ENCODE measurements at places on chromosomes 11 and 22.

GRCh38 chr11:67534070-67534679 lies 10.9 kb upstream of the CABP2 start:
- DNase-seq, result no peak

GRCh38 chr11:65655570-65656332 lies 7.0 kb downstream of the RELA start:
- no peak for DNase-seq

- peak; percentile 75 for DNase-seq
Observed at GRCh38 chr22:31917227-31917921, 27.0 kb upstream of the YWHAH start.

GRCh38 chr22:41825376-41825775 lies 7.5 kb upstream of the SREBF2 start:
- no peak for DNase-seq

GRCh38 chr11:32713496-32713895 lies 81.0 kb downstream of the CCDC73 start:
- DNase-seq, result peak; percentile 11

GRCh38 chr11:48037709-48038468 lies 57.5 kb downstream of the PTPRJ start:
- DNase-seq, result no peak

GRCh38 chr11:18173225-18173866 lies 709 bp downstream of the MRGPRX4 start:
- DNase-seq, result no peak

DNA sequence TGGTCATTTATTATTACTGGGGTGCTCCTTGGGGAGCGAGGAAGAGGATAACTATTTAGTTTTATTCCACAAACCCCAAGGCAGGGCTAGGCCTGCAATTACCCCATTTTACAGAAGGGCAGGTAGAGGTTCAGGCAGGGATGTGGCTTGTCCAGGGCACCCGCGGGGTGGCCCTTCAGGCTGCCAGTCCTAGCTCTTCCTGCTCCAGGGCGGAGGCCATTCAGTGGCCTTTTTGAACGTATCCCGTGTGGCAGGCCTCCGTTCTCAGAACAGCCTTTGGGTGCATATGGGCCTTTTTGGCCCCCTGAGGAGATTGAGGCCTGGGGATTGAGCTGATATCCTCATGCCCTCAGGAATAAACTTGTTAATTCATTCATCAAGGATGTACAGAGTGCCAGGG lies 66.2 kb downstream of the MPPED1 start:
- DNase-seq, result no peak

DNA sequence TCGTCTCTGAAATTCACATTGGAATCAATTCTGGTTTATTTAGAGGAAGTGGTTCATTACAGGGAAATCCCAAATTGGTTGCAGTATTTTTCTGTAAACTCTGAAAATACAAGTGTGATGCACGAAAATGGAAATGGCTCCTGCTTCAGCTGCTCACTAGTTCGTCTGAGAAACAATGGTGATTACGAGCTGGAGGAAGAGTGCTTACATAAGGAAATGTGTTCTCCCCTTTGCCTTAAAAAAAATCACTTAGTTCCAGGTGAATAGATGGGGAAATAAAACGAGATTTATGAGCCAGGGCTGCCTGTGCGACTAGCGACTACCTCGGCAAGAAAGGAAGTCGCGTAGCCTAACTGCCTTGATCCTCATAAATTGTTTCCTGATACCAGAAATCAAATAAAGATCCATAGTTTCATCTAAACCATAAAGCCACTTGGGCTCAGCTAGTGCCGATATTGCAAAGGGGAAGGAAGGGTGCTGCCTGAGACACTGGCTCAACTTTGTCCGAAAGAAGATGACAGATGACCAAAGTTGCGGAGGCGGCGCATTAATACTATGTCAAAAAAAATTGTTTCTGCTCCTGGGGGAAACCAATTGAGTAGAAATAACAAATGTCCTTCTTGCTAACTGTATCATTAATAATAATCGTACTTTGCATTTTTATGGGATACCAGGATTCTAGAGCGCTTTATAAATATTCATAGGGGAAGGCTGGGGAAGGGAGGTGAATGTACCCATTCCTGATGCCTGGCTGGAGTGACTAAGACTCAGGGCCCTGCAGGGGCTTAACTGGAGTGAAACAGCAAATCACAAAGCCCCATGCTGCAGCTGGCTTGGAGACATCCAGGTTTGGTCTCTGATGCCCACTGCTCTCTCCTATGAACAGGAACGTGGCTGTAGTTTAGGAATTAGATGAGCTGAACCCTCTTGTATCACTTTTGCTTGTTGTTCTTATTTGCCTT lies 185.7 kb downstream of the BLID start:
- peak; percentile 80 for DNase-seq

DNA sequence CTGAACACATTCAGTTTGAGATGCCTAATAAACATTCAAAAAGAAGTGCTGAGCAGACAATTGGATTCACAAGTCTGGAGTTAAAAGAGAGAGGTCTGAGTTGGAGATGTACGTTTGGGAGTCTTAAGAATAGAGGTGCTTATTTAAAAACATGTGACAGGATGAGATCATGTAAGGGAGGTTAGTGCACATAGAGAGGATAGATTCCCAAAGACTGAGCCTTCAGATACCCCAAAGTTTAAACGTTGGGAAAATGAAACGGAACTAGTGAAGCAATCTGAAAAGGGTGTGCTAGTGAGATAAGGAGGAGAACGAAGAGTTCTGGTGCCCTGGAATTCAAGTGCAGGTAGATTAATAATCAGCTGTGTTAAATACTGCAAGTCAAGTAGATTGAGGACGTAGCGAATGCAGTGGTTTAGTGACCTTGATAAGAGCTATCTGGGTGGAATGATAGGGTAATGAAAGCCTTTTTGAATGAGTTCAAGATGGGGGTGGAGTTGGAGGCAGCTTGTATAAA lies 63.7 kb downstream of the HIPK3 start:
- DNase-seq, result no peak

DNA sequence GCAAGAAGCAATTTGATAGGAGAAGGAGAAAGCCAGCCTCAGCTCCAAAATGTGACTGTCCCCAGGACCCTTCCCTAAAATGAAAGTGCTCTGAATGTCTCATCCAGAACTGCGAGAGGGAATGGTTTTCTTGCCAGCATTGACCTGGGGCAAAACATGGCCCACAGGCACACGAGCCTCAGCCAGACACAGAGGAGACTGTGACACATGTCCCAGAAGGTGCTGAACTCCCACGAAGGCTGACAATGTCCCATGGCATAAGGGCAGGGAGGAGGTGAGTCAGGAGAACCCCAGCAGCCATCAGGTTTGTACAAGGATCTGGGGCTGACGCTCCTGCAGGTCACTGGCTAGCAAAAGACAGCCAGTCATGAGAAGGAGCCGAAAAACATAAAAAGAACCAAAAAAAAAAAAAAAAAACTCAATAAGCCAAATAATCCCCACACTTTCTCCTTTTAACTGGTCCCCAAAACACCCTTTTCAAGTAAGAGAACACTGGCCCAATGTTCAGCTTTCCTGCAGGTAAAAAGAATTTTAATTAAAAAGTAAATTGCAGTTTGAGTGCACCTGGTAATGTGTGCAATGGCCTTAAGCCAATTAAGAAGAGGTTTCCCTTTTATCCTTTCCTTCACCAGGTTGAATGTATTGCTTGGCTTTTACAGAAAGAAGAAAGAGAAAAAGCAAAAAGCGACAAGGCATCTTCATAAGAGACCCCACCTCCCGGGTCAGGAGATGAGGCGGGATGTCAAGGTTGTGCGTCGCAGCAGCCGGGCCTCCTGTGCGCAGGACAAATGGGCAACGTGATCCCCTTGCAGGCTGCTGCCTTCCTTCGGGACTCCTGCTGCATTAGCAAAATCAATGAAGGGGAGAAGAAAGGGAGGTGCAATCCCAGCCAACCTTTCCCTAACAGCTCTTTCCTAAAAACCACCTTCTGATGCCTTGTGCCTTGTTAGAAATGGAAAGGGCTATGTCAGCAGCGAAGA lies 43.6 kb downstream of the GALNT18 start:
- no peak for DNase-seq

DNA sequence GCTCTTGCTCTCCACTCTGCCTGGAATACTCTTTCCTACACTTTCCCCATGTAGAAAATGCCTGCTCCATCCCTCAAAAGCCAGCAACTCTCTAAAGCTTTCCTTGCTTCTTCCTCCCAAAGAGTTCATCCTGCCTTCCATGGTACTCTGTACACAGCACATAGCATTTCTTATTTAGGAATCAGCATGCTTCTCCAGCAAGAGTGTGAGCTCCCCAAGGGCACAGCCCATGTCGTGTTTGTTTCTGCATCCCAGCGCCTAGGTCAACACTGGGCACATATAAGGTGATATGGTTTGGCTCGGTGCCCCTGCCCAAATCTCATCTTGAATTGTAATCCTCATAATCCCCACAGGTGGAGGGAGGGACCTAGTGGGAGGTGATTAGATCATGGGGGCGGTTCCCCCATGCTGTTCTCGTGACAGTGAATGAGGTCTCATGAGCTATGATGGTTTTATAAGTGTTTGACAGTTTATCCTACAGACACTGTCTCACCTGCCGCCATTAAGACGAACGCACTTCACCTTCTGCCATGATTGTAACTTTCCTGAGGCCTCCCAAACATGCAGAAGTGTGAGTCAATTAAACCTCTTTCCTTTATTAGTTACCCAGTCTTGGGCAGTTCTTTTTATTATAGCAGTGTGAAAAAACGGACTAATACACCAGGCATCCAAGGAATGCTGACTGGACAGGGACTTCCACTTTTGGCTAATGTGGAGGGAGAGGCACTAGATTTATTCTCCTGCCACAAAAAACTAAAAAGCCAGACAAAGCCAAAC lies 8.2 kb downstream of the VPS37C start:
- no peak for DNase-seq

DNA sequence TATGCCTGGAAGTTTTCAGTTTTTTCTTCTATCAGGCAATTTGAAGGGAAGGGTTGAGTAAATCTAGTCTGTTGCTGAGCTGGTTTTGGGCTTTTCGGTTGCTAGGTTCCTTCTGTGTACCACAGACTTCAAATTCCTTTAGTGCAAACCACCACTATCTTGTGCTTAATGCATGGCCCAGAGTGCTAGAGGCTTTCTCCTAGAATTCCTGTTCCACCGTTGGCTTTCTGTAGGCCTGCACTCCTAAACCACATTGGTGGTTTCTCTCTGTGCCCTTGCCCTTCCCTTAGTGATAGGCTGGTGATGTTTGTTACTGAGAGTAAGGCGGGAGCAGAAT lies 47.1 kb upstream of the CTSC start:
- no peak for DNase-seq

DNA sequence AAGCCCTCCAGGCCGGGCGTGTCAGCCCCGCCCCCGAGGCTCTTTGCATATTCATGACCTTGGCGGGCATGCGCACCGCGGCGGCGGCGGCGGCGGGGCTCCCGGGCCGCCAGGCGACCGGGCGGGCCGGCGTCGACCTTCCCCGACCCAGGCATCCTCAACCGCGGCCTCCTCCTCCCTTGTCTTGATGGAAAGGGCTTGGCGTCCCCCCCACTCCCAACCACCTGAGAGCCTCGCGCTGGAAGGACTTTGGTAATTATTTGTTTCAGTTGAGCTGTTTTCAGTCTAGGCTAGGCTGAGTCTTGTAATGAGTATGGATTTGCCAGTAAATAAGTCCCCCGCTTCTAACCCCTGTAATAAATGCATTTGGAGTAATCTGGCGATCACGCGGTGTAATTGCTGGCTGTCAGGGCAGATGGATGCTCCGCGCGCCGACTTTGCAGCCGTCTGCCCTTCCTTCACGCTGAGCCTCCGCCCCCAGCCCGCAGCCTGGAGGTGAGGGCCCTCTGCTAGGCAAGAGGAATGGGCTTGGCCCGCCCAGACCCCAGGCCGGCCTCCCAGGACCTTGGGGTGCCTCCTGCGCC lies 25.2 kb downstream of the FLRT1 start:
- peak; percentile 3 for DNase-seq

- no peak for DNase-seq
Observed at GRCh38 chr11:130168105-130168504, 8.5 kb downstream of the ST14 start.

DNA sequence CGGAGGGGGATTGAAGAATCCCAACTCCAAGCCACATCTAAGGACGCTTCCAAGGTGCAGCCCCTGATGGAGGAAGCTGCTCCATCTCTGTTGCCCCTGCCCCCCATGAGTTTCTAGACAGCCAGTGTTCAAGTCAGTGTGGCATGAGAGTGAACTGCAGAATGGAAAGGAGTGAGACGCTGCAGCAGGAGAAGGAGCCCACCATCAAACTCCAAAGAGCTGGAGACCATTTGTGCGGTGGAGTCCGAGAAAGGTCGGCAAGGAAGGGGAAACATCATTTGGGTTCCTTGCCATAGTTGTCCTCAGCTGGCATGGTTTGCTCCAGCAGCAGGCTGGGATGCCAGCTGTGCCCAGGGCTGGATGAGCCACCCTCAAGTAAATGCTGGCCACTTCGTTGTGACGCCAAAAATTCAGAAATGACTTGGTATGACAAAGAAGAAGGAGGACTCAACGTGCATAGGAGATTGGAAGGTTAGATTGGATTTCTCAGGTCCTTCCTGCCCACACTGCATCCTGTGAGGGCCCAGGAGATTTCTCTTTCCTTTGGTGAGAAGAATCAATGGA lies 16.4 kb downstream of the APOL2 start:
- DNase-seq, result no peak

DNA sequence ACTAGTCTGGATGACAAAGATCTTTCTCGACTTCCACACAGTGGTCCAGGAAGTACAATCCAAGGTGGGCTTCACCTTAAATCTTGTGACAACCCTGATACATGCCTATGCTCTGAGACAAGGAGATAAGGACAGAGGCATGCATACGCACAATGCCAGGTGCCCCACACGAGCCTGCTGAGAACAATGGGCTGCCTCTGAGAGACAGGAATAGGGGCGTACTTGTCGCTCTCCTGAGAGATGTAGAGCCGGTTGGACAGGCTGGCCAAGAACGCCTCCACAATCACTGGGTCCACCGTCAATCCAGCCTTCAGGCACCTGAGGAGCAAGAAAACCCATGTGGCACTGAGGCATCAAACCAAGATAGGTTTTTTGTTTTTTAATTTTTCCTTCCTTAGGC lies 25.5 kb downstream of the SERPIND1 start:
- DNase-seq, result no peak

DNA sequence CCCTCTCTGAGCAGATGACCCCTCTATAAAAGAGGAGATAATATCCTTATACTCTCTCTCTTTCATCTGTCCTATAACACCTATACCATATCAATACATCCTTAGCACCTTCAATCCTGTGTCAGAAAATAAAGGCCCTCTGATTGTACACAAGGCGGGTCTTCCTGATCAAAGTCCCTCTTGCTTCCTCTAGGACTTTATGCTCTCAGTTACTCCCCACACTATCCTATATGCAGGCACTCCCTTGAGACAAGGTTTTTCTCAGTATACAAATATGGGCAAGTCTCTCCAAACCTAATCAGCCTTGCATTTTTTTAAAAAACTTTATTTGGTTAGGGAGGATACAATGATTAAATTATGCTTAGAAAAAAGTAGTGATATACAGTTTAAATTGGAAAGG lies 17.3 kb upstream of the HORMAD2 start:
- DNase-seq, result no peak

- no peak for DNase-seq
Observed at GRCh38 chr22:47294576-47294975, 532.1 kb downstream of the TBC1D22A start.

- DNase-seq, result no peak
Observed at GRCh38 chr11:26626346-26626745, 54.3 kb upstream of the MUC15 start.

GRCh38 chr22:42399315-42400271 lies 32.6 kb downstream of the NFAM1 start:
- no peak for DNase-seq

- no peak for DNase-seq
Observed at GRCh38 chr22:21612858-21613257, 17.0 kb downstream of the YDJC start.
